ENCODE measurements at places on chromosomes 4 and X.

GRCh38 chr4:186037692-186038658, 31.0 kb upstream of the TLR3 start:
- peak; percentile 44 for DNase-seq

GRCh38 chr4:23105759-23106370, 413.1 kb downstream of the GBA3 start:
- DNase-seq, result no peak

GRCh38 chr4:54819034-54819433, 161.3 kb downstream of the KIT start:
- no peak for DNase-seq

DNA sequence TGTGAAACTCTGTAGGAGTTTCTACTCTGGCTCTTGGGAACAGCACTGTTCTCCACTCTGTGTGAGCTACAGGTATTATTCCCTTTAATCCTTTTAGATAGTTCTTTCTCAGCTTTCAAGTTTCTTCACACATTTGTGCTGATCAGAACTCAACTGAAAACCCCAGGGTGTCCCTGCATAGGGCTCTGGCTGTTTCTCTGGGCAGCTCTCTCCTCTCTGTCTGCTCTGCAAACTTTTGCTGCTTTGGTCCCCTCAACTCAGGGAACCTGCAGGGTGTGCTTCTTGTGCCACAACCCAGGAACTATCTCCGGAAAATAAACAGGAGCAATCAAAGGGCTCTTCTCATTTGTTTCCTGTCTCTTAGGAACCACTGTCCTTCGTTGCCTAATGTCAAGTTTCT, 196.6 kb upstream of the GABRA2 start:
- DNase-seq, result no peak

DNA sequence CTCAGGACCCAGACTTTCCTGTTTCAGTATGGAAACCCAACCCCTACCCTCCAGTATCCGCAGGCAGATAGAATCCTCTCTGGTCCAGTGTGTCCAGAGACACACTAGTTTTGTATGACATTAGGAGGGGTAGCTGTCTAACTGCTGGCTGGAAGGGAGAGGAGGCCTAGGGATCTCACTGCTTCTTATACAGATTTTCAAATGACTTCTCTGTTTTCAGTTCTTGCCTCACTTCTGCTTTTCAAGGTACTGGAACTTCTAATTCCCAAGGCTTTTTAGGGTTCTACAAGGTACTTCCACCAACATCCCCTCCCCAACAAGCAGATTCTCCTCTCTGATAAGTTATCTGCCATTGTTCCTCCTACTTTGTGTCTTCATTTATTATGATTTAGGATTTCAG, 6.1 kb downstream of the SGCB start:
- DNase-seq, result no peak

DNA sequence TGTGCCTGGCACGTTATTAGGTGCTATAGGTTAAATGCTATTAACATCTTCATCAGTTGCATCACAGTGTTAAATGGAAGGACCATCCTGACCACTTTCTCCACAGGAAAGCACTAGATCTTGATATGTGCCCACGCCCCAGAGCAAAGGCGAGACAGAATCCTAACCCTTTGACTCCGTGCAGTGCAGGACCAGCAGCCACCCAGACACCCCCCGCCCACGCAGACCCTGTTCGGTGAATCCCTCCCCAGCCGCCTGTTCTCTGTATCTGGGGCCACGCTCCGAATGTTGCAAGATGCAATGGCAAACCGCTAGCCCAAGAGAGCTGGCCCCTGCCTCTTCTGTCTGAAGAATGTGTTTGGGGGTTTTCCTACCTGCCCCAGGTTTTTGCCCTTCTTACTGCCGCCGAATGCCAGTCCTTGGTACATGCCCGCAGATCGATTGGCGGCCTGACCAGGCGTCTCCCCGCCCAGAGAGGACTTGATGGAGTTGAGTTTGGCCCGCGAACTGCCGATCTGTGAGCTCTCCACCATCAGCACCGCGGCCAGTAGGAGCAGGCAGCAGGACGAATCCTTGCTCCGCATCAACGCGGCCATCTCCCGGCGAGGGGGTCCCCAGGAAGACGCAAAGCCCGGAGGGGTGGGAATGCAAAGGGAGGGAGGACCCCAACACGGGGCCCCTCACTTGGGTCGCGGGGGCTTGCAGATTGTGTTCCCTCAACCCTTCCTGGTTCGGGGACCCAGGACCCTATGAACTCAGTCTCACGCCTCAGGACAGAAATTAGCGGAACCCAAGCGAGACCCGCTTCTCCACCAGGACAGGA, 906 bp downstream of the DKK2 start:
- no peak for DNase-seq

- no peak for DNase-seq
These were observed 203.9 kb upstream of the LEF1 start for GRCh38 chr4:108372681-108373080.

DNA sequence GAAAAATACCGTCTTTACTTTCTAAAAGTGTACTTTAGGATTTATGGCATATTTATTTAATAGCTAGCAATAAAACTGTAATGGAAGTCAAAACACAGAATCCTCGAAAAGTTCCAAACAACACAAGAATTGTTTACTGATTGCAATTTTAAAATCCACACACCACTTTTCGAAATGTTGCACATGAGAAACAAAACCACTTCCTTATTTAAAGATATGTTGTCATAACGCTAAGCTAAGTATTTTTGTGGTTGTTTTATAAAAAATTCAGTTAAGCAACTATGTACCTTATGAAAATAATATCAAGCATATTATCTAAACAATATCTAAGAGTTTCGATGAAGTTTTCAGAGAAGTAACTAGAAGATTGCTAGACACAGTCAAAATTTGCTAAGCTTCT, 344 bp downstream of the TMPRSS11D start:
- no peak for DNase-seq

GRCh38 chr4:171875291-171875690, 62.1 kb downstream of the GALNTL6 start:
- no peak for DNase-seq

DNA sequence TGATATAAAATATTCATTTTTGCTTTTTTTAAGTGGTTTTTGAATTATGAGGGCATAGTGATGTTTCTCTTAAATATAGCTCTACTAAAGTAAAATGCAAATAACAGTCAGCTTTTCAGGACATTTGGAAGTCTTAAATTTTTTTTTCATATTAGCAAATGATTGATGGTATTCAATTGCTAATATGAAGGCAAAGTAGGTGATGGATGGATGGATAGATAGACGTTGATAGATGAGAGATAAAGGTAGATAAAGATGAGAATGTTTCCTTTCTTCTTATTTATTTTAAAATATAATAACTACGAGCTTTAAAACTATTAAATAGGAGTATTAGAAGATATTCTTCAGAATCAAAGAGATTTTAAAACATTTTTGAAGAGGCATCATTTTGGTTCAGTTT, 83.7 kb downstream of the FBXO8 start:
- DNase-seq, result no peak

DNA sequence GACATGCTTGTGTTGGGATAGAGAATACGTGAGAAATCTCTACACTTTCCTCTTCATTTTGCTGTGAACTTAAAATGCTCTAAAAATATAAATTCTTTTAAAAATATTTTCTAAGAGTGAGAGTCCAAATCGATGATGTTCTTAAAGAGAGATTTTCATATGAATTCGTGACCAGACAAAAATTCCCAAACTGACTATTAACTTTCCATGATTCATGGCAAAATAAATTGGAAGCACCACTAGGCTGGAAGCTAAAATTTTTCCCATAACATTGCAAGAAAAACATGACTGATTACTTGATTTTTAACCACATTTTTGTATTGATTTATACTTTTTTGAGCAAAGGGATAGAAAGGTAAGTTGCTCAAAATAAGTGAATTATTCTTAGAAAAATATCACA, 201.1 kb downstream of the ANTXR2 start:
- DNase-seq, result no peak

- DNase-seq, result no peak
These were observed 178.5 kb downstream of the DCHS2 start for GRCh38 chr4:154313004-154313585.

- no peak for DNase-seq
These were observed 462.2 kb downstream of the INPP4B start for GRCh38 chr4:142383800-142384470.

DNA sequence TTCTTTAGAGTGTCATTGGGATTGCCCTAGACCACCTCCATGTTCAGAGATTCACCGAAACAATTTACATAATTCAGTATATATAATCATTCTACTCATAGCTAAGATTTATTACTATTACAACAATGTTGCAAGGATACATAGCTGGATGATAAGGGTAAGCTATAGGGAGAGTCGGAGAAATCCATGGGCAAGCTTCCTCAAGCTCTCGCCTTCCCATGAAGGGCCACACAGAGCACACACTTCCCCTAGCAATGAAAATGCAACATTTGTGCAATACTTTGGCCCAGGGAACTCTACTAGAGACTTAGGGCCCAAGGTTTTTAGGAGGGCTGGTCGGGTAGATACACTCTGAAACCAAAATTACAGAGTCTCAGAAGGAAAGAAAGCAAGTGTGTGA, 49.7 kb upstream of the ABCG2 start:
- DNase-seq, result no peak

- no peak for DNase-seq
These were observed 754.3 kb upstream of the MAGEB2 start for GRCh38 chrX:29461039-29461438.

DNA sequence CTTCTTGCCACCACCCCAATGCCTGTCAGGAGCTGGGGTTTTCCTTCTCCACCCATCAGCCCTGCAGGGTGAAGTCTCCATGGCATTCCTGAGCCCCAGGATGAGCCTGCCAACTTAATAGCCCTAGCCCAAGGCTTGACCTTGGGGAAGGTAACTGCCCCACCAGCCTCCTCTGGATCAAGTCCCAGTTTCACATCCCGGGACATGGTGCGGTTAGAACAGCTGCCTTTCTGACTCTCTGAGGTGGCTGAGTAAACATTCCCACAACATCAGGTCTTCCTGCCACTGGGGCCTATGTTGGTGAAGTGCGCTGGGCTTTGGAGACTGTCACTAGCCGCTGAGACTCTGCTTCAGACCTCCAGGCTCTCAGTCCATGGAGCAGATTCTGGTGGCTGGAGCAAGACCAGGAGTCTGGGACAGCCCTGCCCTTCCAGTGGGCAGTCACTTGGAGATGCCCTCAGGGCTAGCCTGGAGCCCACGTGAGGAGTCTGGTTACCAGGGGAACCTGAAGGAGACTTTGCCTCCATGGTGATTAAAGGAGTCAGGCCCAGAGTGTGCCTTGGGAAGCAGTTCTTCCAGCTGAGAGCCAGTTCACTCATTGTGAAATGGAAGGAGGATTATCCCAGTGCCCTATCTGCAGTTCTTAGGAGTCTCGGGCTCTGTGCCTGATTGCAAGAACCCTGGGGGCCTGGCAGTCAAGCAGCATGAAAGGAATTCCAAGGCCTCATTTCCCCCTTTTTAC, 56.8 kb downstream of the SMIM20 start:
- no peak for DNase-seq

GRCh38 chr4:2251073-2251794, 9.3 kb upstream of the HAUS3 start:
- DNase-seq, result no peak

GRCh38 chrX:12866451-12867377, at the start of gene TLR7:
TSS of gene TLR7 (plus strand) at chrX:12867072. CDS start at chrX:12867579, 507 bp downstream.
- no peak for DNase-seq

- no peak for DNase-seq
These were observed 47.6 kb downstream of the MTHFD2L start for GRCh38 chr4:74205559-74205958.

- no peak for DNase-seq
These were observed 55.7 kb upstream of the SLC7A11 start for GRCh38 chr4:138297743-138298405.

- no peak for DNase-seq
These were observed 200.4 kb upstream of the PITX2 start for GRCh38 chr4:110823251-110823650.

DNA sequence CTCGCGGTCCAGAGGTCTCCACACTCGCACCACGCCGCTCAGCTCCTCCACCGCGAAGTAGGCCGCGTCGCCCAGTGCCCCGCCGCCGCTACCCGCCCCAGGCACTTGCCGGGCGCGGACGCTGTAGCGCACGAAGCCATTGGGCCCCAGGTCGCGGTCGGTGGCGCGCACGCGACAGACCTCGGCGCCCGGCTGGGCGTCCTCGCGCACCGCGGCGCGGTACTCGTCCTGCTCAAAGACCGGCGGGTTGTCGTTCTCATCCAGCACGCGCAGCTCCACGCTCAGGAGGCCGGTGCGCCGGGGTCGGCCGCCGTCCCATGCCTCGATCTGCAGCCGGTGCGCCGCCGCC, 1.4 kb downstream of the DCHS2 start:
- DNase-seq, result no peak

- no peak for DNase-seq
These were observed 678.0 kb upstream of the INTU start for GRCh38 chr4:126954537-126955291.

DNA sequence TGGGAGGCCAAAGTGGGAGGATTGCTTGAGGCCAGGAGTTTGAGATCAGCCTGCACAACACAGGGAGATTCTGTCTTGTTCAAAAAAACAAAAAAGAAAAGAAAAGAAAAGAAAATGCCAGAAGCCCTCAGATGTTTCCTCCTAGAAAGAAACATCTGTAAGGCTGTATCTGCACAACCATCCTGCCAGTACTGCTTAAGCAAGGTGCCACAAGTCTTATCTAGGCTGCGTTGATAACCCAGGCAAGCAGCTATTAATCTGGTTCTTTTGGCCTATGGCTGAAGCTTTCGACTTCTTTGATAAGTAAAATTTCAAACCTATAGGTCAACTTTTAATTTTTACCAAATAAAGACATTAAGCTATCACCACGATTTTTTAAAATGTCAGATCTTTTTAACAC, 3.1 kb downstream of the COX18 start:
- no peak for DNase-seq

DNA sequence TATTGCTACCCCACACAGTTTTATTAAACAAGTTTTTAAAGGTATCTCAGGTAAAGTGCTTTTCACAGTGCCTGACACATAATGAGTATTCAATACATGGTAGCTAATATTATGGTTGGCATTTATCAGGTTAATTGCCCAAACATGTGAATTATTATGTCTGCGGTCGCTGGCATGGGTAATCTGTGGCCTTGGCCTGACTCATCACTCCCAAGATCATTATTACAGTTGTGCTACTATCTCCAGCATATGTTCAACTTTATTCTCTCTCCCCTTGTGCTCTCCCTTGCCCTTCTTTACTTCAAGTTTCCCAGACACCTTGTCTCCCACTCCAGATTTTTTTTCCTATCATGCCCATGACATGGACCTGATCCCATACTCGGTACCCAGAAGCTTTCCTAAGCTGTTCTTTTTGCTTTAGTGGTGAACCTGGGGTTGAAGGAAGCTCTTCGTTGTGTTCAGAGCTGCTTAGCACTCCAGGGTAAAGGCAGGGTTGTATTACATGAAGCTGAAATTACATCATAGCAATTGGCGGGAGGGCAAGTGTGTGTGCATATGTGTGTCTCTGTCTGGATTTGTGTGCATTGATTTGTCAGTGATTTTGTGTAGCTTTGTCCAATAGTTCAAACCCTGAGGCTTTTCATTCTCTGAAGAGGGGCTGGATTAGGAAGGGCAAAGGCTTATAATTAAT, 176.5 kb upstream of the NRK start:
- DNase-seq, result no peak

GRCh38 chr4:81505004-81505598, 33.4 kb upstream of the RASGEF1B start:
- no peak for DNase-seq

Measured in COR-L47 (cell line).